HS-27A (cell line): ENCODE measurements at places on chromosomes 5 and 9.

DNA sequence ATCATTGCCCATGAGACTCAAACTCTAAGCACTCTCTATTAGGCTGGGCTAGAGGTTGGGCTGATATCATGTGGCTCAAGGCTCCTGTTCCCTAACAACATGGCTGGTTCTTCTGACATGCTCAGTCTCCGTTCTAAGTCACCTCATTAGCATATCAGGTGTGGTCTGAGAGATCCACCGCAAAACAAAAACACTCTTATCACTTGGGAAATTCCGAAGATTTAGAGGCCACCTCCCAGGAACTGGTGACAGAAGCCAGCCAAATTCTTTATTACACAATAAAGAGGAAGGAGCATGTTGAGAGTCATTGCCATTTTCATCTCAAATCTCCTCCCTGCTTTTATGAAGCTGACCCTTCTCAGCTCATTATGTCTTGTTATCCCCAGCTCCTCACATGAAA, 107.6 kb downstream of the MSX2 start:
- DNase-seq = no peak

DNA sequence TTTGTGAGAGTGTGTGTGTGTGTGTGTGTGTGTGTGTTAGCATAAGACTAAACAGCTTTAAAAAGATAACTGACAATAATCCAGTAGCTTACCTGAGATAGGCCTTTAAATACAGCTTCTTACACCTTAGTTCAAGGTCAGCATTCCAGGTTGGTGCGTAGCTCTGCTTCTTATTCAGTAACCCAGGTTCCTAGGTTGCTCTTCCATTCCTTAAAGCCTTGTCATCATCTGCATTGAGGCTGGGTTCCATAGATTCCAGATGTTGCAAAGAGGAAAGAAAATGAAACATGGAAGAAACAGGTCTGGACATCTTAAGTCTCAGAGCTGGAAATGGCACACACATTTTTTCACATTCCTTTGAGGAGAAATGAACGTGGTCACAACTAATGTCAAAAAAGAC, 53.9 kb upstream of the CAMK4 start:
- DNase-seq = no peak

- DNase-seq = no peak
Measured at GRCh38 chr9:137371521-137371941, 51.4 kb downstream of the EXD3 start.

DNA sequence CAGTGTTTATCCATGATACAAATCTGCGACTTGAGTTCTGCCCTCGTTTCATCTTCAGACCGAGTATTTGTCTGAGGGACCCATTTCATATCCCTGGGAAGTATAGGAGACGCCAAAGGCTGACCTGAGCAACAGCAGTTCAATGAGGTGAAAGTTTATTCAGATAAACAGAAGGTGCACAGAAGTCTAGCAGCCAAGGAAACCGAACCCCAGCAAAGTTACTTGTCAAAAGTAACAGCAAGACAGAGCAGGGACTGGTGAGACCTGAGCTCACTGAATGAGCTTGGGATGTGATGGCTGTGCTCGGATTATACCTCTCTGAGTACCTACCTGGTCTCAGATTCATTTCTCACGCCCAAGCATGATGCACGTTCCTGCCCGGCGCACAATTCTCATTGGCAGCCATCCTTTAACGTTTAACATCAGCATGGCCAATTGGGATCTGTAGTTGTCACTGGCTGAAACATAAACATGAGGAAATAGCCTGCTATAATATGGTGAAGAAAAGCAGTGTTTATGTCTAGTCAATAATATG, 599 bp downstream of the LYRM7 start:
- DNase-seq = no peak
